Activated T-helper 9 cell treated with anti-CD3 and anti-CD28 coated beads, Interleukin-2, amount 50 U/mL, for 16 hours (primary cell): ENCODE measurements at places on chromosomes 4 and X.

GRCh38 chr4:108345862-108346817 is 177.4 kb upstream of the LEF1 start:
- DNase-seq, result no peak

DNA sequence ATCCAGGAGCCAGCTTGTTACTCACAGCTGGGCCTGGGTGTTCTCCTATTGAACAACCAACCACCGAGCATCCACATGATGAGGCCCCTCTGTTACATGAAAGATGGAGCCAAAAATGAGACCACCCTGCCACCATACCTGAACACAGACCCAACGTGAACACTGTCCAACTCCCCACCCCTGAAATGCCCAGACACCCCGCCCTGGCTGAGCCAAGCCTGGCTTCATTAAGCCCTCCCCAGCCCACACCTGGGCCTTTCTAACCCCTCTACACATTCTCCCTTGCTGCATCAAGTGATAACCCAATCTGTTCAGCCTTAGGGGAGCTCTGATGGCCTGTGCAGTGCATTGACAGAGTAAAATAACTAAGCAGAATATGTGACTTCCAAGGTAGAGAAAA is 80.7 kb downstream of the EVC start:
- DNase-seq, result no peak

DNA sequence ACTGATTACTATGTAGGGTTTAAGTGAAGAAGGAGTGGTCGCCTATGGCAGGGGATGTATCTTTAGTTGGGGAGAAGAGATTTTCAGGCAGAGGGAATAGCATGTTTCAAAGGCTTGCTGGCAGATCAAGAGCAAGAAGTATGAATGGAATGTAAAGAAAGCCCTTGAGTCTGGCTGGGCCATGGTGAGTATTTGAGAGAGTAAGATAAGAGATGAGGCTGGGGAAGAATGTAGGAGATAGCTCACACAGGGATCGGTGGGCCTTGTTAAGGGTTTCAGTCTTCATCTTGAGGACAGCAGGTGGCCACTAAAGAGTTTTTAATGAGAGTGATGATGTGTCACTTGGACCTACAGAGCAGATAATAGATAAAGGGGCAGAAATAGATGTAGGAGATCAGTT is 319.1 kb upstream of the RPS6KA3 start:
- no peak for DNase-seq

DNA sequence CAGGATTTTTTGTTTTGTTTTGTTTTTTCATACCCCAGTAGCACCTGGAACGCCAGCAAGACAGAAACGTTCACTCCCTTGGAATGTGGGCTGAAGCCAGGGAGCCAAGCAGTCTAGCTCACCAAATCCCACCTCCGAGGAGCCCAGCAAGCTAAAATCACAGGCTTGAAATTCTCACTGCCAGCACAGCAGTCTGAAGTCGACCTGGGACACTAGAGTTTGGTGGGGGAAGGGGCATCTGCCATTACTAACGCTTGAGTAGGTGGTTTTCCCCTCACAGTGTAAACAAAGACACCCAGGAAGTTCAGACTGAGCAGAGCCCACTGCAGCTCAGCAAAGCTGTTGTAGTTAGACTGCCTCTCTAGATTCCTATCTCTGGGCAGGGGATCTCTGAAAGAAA is 99.6 kb upstream of the FGF16 start:
- DNase-seq, result no peak

DNA sequence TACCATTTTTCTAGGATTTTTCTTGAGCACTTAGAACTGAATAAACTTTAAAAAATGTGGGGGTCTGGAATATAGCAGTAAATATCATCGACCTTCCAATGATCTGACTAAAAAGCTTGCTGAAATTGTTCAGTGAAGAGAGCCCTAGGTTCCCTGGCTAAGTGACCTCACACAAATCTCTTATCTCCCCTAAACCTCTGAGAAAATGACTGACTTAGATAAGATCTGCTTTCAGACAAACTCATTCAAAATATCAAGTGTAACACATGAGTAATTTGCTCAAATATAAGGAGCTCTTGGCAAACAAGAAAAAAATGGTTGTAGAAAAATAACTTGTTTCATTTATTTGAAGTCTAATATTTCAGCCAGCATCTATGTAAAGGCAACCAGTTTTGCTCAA is 441.7 kb upstream of the SLIT2 start:
- DNase-seq, result no peak

DNA sequence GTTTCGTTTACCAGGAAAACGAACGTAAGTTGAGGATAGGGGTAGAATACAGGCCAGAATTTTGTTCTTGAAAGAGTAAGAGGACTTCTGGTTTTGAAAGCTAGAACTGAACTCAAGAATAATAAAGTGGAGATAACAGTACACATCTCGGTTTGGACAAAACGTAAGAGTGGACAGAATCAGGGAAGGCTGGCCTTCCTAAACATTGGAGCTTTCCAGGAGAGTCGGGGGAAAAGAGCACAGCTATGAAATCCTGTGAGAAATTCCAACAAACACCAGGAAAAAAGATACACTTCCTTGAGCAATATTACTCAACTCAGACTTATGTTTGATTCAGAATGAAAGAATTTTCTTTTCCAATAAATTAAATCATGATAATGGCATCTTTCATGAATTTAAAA is 1.2 kb downstream of the CTSO start:
- no peak for DNase-seq

DNA sequence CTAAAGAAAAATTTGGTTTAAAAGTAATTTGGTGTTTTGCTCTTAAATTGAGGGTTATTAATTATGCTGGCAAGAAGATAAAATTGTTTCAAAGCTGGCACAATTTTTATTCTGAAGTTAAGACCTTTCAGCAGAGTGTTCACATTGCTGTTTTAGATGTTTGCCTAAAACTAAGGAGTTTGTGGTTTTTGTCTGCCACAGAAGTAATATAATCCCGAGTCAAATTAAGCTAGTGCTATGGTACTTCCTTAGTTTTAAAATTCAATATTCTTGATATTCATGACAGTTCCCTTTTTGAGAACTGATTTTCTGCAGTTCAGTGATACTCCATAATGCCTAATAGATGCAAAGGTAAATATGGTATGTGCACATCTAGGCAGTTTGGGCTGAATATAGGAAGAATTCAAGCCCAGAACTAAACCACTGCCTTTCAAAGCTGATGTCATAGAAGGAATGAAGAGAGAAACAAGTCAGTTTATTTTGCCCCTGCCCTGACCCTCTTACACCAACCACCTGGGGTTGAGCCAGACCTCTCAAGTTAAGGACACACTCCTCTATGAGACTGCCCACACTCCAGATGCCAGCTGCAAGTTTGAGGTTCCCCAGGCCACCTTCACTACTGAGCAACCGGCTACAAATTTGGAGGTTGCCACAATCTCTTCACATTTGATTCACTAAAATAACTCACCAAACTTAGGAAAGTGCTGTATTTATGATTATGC is 32.1 kb upstream of the VEGFC start:
- no peak for DNase-seq

DNA sequence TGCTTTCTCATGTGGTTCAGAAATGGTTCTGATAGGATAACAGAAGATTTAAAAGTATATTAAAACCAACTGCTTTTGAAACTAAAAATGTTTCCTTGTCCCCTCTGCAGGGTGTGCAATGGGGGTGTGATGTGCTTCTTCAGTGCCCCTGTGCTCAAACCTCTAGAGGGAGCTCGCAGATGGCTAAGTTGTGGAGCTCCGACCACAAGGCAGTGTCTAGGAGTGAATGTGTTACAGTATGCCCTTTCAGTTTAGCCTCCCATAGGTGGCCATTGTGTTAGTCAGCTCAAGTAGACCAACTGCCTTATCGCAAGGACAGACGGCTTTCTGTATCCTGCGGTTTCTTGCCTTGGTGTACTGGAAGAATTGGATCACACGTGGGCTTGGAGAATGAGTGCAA is 130.5 kb downstream of the TENT5D start:
- no peak for DNase-seq

GRCh38 chr4:78756776-78757175 is 19.4 kb upstream of the BMP2K start:
- DNase-seq, result no peak

DNA sequence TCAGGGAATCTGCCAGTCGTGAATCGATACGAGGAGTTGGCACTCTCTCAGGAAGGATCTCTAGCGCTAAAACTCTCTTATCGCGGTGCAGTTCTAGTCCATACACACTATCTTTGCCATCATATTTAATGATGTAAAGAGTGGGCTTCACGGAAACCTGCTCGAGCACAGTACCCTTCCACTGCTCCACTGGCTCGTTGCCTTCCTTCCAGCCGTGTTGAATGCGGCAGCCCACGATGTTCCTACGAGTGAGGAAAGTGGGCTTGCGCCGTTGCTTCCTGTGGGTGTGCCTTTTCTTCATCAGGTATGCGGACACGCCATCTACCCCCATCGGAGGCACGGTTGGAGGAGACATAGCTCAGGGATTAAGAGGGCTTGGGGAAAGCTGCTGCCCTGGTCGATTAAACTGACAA is 661 bp downstream of the SPIN4 start:
- no peak for DNase-seq

- DNase-seq, result no peak
Measured at GRCh38 chrX:72258174-72258573, 18.9 kb downstream of the RPS4X start.

DNA sequence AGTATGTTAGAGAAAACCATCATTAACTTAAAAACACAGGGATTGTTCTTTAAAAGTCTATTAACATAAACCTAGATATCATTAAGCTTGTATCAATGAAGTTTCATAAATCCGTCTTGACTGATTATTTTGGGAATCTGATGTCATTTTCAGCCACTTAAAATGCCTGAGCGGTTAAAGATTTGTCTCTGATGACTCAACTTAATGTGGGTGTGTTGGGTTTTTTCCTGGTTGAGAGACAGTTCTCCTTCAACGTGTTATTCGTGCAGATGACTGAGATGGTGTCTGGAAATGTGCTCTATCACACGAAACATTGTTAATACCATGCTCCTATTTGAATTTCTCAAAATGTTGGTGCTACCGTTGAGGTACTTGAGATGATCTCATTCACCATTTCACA is 227.3 kb upstream of the TENM3 start:
- no peak for DNase-seq

DNA sequence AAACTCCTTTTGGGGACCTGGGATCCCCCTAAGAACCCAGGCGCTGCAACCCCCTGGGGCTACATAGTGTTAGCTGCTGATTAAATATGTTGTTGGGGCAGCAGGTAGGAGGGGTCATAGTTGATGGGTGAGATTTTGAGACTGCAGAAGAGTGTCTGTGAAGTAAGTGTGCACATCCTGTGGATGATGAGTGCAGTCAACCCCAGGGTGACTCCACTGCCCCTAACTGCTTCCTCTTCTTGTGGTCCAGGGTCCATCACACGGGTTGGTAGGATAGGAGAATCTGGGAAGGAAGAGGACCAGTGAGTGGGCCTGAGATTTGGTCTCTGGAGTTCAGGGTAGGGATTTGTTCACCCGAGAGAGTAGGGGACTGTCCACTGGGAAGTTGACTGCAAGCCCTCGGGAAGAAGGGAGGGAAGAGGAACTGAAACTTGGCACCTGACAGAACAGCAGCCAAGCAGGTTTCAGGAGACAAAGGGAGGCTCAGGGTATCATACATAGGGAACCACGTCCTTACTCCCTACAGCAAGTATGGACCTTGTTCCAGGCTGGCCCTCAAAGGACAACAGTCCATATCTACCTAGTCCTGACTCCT is 8.5 kb downstream of the DLG3 start:
- no peak for DNase-seq

- DNase-seq, result no peak
Measured at GRCh38 chr4:13413729-13414437, 70.3 kb downstream of the RAB28 start.
